Vagina (tissue), 2 donors: ENCODE measurements at places on chromosomes 2 and 18. TPM values are rescaled to one million over a fixed set of nuclear protein-coding genes. Genes with fewer than 3 reads are reported as not detected.

The IGFBP5 gene
- total RNA-seq = 1,041 TPM

The SUMO1 gene
- total RNA-seq = 38.8 TPM

The REG1B gene
- total RNA-seq = not detected

The FER1L5 gene
- 0.74 TPM for total RNA-seq

The RDH14 gene
- total RNA-seq = 25.3 TPM

The TTR gene
- not detected for total RNA-seq

The HOXD13 gene
- total RNA-seq = 15.7 TPM
